ENCODE measurements at places on chromosomes 3 and 15. TPM values are rescaled to one million over a fixed set of nuclear protein-coding genes. Genes with fewer than 3 reads are reported as not detected.

DNA sequence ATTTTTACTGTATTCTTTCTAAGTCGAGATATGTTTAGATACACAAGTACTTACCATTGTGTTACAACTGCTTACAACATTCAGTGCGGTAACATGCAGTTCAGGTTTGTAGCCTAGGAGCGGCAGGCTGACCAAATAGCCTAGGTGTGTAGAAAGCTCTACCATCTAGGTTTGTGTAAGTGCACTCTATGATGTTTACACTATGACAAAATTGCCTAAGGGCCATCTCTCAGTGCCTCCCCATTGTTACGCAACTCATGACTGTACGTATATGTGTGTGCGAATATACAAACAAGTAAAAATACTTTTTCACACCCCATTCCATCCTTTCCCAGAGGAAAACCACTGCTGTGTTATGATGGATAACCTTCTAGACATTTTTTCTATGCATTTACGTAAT lies 44.3 kb downstream of the PXYLP1 start:
- no peaks in the 10 kb centered on the region for H3K27me3 ChIP-seq
- H3K27ac ChIP-seq, result no peak overlapping the region
- H3K4me3 ChIP-seq, result no peak overlapping the region
- DNase-seq, result peak; percentile 86
- H3K4me1 ChIP-seq, result peaks cover 25% of the 10 kb centered on the region
- no peaks in the 10 kb centered on the region for H3K36me3 ChIP-seq

The GOLGA6L7 gene
- total RNA-seq, result not detected

GRCh38 chr15:93477188-93477587 lies 388.2 kb upstream of the RGMA start:
- no peak for DNase-seq
- no peak overlapping the region for H3K27ac ChIP-seq
- H3K4me1 ChIP-seq, result no peaks in the 10 kb centered on the region
- H3K36me3 ChIP-seq, result no peaks in the 10 kb centered on the region

- no peaks in the 10 kb centered on the region for H3K27me3 ChIP-seq
- peak; percentile 40 for DNase-seq
- no peaks in the 10 kb centered on the region for H3K36me3 ChIP-seq
- H3K27ac ChIP-seq, result no peak overlapping the region
These were observed 14.2 kb upstream of the PPP1R2 start for GRCh38 chr3:195557322-195557721.

DNA sequence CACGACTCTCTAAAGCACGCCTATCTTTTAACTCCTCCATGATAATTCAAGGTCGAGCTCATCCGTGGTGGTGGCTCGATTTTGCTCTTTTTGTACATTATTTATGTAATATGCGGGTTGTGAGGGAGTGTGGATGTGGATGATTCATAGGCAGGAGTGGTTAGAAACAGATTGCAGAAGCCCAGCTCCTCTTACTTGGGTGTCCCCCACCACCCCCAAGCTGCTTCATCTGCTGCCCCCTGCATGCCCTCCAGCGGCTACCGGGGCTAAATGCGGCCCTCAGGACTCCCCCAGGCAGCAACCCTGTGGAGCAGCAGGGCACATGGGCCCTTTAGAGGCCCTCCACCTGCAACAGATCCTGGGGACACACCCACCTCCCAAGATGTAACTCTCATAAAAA lies 111.5 kb upstream of the SELENOK start:
- no peak for DNase-seq
- no peak overlapping the region for H3K4me3 ChIP-seq
- no peaks in the 10 kb centered on the region for H3K36me3 ChIP-seq
- no peaks in the 10 kb centered on the region for H3K4me1 ChIP-seq
- H3K27me3 ChIP-seq, result 0 out of 2 replicates have a peak, but pooled peaks cover 2% of the 10 kb centered on the region

- no peak overlapping the region for H3K4me3 ChIP-seq
- DNase-seq, result peak; percentile 82
- no peaks in the 10 kb centered on the region for H3K27me3 ChIP-seq
- H3K4me1 ChIP-seq, result peaks cover 95% of the 10 kb centered on the region
- H3K27ac ChIP-seq, result peak overlapping the region; percentile 27
These were observed 184.5 kb downstream of the OPA1 start for GRCh38 chr3:193777524-193777923.

- peaks cover 58% of the 10 kb centered on the region for H3K4me1 ChIP-seq
- no peak overlapping the region for H3K27ac ChIP-seq
- no peaks in the 10 kb centered on the region for H3K36me3 ChIP-seq
- no peak for DNase-seq
- no peaks in the 10 kb centered on the region for H3K27me3 ChIP-seq
These were observed 17.9 kb downstream of the CRYGS start for GRCh38 chr3:186526256-186526606.

DNA sequence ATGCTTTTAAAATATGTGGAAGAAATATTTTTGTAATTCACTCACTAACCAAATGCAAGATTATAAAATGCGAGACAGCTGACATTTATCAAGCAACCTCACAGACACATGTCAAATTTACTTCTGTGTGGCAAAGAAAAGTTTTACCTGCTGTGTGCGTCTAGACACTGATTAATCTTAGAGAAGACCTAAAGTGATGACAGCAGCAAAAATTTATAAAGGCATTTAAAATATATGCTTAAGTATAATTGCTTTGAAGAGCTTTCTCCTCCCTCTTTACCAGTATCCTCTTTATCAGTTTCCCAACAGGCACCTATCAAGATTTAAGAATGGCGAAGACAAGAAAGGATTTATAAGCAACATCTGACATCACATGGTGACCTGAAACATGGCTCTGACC lies 37.3 kb downstream of the UBP1 start:
- H3K4me1 ChIP-seq, result no peaks in the 10 kb centered on the region
- no peaks in the 10 kb centered on the region for H3K27me3 ChIP-seq
- H3K27ac ChIP-seq, result no peak overlapping the region
- H3K4me3 ChIP-seq, result no peak overlapping the region
- peaks cover 18% of the 10 kb centered on the region for H3K36me3 ChIP-seq

The DENND4A gene
- 13.2 TPM for total RNA-seq

The FBXL2 gene
- 1.2 TPM for total RNA-seq

DNA sequence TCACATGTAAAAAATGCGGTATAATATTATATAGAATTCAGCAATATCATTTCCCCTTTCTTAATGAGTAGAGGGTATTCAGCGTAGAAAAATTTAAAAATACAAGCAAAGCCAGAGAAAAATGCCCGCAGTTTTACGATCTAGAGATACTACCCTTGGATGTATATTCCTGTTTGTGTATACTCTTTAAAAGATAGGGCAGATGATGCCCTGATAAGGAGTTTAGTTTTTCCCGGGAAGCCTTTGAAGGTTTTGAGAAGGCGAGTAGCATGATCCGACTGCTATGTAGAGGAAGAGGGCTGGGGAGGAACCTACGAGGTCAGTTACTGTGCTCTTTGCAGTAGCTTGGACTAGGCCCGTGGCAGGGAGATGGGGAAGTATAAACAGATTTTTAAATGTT lies 1.2 kb downstream of the YEATS2 start:
- H3K27ac ChIP-seq, result peak overlapping the region; percentile 72
- H3K4me3 ChIP-seq, result peak overlapping the region; percentile 89
- H3K27me3 ChIP-seq, result no peaks in the 10 kb centered on the region
- peaks cover 53% of the 10 kb centered on the region for H3K4me1 ChIP-seq
- DNase-seq, result no peak

DNA sequence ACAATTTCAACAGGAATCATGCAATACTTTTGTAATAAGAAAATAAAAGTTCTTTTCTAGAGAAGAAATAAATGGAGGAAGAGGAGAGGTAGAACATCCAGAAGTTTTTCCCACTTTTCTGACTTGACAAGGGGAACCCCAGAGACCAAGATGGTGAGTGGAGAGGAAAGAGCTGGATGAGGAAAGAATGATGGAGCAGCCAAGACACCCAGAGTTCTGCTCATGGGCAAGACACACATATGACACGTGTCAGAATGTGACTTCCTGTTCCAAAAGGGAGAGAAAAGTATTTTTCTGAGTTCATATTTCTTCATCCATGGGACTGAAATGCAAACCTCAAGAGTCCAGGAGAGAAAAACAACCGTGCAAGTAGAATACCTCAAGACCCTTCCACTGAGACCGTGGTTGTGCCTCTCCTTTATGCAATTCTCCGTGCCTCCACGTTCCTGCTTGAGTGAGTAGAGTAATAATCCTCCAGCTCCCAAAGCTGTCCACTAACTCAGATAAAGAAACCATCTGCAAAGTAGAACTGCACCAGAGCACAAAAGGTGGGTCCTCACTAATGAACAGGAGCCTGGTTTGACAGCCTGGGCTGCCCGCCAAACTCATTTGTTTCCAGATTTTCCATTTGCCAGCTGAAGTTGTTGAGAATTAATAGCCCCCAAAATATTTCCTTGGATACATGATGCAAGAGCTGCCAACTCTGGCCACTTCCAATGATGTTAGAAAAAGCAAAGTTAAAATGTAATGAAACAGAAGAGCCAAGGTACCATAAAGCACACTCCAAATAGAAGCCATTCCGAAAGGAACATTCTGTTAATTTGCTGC lies 272.6 kb upstream of the IGF1R start:
- H3K4me1 ChIP-seq, result no peaks in the 10 kb centered on the region
- H3K4me3 ChIP-seq, result no peak overlapping the region
- H3K27ac ChIP-seq, result no peak overlapping the region
- no peaks in the 10 kb centered on the region for H3K36me3 ChIP-seq
- DNase-seq, result no peak

The CNTN3 gene
- not detected for total RNA-seq

DNA sequence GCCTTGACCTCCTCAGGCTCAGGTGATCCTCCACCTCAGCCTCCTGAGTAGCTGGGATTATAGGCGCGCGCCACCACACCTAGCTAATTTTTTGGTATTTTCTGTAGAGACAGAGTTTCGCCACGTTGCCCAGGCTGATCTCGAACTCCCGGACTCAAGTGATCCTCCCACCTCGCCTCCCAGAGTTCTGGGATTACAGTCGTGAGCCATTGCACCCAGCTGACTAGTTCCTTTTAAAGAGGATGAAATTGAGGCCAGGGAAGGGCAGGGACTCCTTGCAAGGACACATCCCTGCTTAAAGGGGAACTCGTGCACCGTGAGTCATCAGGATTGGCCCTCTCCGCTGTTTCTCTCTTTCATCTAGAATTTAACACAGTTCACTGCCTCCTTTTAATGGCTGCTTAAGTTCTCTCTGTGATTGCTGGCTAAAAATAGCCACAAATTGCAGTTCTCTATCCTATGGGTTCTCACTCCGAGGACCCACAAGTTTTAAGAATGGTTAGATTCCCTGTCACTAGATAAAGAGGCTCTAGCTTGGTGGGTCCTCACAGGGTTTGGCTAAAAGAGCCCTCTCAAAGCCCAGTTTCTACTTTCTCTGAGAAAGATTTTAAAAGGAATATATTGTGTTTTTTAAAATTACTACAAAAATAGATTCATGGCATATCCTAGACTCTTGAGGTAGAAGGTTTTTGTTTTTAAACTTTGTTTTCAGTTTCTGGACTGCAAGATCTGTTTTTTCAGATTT lies 1.4 kb downstream of the CRTAP start:
- no peaks in the 10 kb centered on the region for H3K36me3 ChIP-seq
- no peaks in the 10 kb centered on the region for H3K27me3 ChIP-seq
- no peak for DNase-seq
- H3K4me3 ChIP-seq, result no peak overlapping the region
- peaks cover 31% of the 10 kb centered on the region for H3K4me1 ChIP-seq
- no peak overlapping the region for H3K27ac ChIP-seq

- no peak overlapping the region for H3K27ac ChIP-seq
- DNase-seq, result no peak
These were observed 8.4 kb upstream of the CNTN4 start for GRCh38 chr3:2090095-2090911.

DNA sequence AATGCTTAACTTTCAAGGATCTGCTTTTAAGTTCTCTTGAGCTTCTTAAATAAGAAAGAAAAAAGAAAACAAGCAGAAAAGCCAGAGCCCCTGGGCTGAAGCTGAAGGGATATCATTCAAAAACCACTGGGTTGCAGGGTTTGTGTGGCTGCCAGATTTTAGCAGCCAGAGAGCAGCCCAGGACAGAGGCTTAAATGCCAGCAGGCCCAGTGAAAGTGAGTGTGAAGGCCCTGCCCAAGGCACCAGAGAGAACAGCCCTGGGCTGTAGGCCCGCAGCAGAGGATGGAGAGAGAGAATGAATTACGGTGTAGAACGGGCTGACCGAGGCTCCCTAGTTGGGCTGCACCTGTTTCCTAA lies 106.3 kb upstream of the BOC start:
- H3K4me3 ChIP-seq, result no peak overlapping the region
- H3K27ac ChIP-seq, result no peak overlapping the region
- DNase-seq, result no peak
- no peaks in the 10 kb centered on the region for H3K27me3 ChIP-seq

GRCh38 chr3:157445857-157446256 lies 9.2 kb downstream of the PTX3 start:
- H3K4me1 ChIP-seq, result no peaks in the 10 kb centered on the region
- no peak for DNase-seq
- H3K27me3 ChIP-seq, result no peaks in the 10 kb centered on the region
- no peak overlapping the region for H3K4me3 ChIP-seq
- H3K27ac ChIP-seq, result no peak overlapping the region

The MESP2 gene
- not detected for total RNA-seq

The TNNC1 gene
- 18.7 TPM for total RNA-seq

GRCh38 chr3:34102288-34102687 lies 303.9 kb downstream of the PDCD6IP start:
- no peaks in the 10 kb centered on the region for H3K27me3 ChIP-seq
- no peak overlapping the region for H3K27ac ChIP-seq
- H3K4me3 ChIP-seq, result no peak overlapping the region
- H3K36me3 ChIP-seq, result no peaks in the 10 kb centered on the region
- no peaks in the 10 kb centered on the region for H3K4me1 ChIP-seq
- no peak for DNase-seq

GRCh38 chr15:69719527-69720240 lies 267.1 kb downstream of the RPLP1 start:
- no peaks in the 10 kb centered on the region for H3K27me3 ChIP-seq
- H3K36me3 ChIP-seq, result no peaks in the 10 kb centered on the region
- DNase-seq, result no peak
- no peak overlapping the region for H3K27ac ChIP-seq
- H3K4me1 ChIP-seq, result no peaks in the 10 kb centered on the region
- no peak overlapping the region for H3K4me3 ChIP-seq

DNA sequence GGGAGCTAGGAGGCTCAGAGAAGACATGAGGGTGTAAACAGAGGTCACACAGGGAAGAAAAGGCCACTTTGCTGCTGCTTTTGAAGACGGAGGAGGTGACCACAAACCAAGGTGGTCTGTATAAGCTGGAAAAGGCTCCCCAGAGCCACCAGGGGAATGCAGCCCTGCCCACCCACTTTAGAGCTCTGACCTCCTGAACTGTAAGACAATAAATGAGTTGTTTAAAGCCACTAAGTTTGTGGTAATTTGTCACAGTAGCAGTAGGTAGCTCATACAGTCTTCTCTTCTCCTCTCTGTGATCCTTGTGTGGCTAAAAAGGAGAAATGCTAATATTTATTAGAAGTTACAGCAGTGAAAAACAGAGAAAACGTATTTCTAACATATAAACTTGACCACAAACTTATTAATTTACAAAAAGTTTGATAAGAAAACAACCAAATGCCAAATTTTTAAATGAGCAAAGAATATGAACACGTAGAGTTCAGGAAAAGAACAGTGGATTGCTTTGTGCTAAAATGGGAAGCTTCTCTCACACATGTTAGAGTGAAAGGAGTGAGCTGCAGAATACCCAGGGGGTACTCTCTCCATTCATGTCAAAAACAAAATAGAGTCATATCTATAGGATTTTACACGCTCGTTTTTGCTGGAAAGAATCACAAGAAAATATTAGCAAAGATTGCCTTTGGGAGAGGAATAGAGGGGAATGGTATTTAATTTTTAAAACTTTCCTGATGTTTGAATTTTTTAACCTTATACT lies 71.0 kb downstream of the NOX5 start:
- H3K36me3 ChIP-seq, result no peaks in the 10 kb centered on the region
- no peak overlapping the region for H3K4me3 ChIP-seq
- no peak overlapping the region for H3K27ac ChIP-seq
- H3K27me3 ChIP-seq, result peaks cover 2% of the 10 kb centered on the region

GRCh38 chr15:43545426-43545825 lies 28.0 kb downstream of the MAP1A start:
- no peak for DNase-seq
- H3K27me3 ChIP-seq, result no peaks in the 10 kb centered on the region
- H3K4me3 ChIP-seq, result no peak overlapping the region
- H3K4me1 ChIP-seq, result no peaks in the 10 kb centered on the region
